Cardiac fibroblast (primary cell): ENCODE measurements at places on chromosomes 2 and 18.

GRCh38 chr2:168295051-168295450, 47.7 kb upstream of the STK39 start:
- DNase-seq, result no peak

GRCh38 chr2:241776336-241777169, at the start of gene GAL3ST2:
Gene GAL3ST2 (plus strand): TSS chr2:241776822. CDS start chr2:241776956, 134 bp downstream.
- no peak for DNase-seq

GRCh38 chr2:167017021-167017420, 128.7 kb downstream of the XIRP2 start:
- DNase-seq, result no peak

GRCh38 chr2:107374249-107374648, 452.4 kb upstream of the RGPD4 start:
- peak; percentile 39 for DNase-seq

- DNase-seq, result no peak
These were observed 300.4 kb upstream of the KCNH7 start for GRCh38 chr2:163138947-163139346.

DNA sequence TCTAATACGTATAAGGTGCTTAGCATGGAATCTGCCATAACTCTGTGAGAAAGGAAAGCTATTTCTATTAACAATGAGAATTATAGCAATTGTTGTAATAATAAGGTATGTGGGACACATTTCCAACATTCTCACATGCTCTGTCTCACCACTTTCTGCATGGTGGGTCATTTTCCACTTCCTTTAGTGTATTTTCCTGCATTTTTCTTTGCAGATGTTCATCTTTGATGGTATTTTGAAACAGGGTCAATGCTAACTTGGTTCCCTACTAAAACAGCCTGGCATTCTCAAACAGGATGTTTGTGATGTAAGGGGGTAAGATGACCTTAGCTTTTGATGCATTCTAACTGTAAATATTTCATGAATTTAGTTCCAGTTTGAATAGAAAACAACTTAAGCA, 54.7 kb downstream of the MYO1B start:
- DNase-seq, result peak; percentile 14

- DNase-seq, result no peak
These were observed 502.2 kb upstream of the NRXN1 start for GRCh38 chr2:51534166-51534565.

- no peak for DNase-seq
These were observed 9.7 kb downstream of the CTAGE1 start for GRCh38 chr18:22408059-22408458.

DNA sequence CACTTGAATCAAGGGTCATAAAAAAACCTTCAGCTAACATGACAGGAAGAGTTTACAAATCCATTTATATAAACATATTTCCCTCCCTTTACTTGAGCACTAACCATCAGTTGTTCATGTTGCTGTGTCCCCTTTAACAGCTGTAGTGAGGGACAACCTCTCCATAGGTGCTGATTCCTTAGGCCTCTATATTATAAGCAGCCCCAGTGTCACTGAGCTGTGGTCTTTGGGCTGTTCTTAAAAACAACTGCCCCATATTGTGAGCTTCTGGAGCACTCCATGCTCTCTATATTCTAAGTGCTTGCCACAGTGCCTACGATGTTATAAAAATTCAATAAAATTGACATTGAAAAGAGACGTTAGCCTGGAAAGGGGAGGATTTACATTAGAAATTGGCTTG, 175.3 kb downstream of the ZNF385B start:
- no peak for DNase-seq

GRCh38 chr2:127628767-127629614, 17.0 kb upstream of the GPR17 start:
- no peak for DNase-seq

GRCh38 chr2:237497838-237498186, 10.8 kb downstream of the MLPH start:
- DNase-seq, result peak; percentile 58

- DNase-seq, result peak; percentile 30
These were observed 27.4 kb downstream of the HPCAL1 start for GRCh38 chr2:10329880-10330699.

- DNase-seq, result peak; percentile 68
These were observed 61.4 kb downstream of the TGOLN2 start for GRCh38 chr2:85266146-85267041.

DNA sequence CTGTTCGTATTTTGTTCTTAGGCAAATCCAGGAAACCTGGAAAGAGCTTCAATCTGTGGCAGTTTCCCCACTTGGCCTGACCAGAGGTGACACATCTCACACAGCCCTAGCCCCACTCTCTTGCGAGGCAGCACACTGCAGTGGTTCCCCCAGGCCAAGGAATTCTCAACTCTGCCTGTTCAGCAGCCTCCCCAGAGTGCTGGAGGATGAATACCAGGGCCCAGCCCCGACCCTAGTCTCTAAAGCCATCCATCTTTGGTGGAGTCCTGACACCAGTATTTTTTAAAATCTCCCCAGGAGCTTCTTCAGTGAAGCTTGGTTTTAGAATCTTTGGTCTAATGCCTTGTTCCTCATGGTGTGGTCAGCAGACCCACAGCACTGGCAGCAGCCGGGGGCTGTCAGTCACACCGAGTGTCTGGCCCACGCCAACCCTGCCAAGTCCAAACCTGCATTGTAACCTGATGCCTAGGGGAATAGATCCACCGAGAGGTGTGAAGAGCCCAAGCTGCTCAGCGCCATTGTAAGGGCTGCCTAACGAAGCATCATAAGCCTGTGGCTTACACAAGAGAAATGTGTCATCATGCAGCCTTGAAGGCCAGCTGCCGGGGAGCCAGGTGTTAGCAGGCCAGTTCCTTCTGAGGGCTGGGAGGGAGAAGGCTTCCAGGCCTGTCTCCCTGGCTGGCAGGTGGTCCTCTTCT, 428.7 kb upstream of the ID2 start:
- no peak for DNase-seq

GRCh38 chr2:19419211-19419880, 60.9 kb upstream of the OSR1 start:
- DNase-seq, result no peak

DNA sequence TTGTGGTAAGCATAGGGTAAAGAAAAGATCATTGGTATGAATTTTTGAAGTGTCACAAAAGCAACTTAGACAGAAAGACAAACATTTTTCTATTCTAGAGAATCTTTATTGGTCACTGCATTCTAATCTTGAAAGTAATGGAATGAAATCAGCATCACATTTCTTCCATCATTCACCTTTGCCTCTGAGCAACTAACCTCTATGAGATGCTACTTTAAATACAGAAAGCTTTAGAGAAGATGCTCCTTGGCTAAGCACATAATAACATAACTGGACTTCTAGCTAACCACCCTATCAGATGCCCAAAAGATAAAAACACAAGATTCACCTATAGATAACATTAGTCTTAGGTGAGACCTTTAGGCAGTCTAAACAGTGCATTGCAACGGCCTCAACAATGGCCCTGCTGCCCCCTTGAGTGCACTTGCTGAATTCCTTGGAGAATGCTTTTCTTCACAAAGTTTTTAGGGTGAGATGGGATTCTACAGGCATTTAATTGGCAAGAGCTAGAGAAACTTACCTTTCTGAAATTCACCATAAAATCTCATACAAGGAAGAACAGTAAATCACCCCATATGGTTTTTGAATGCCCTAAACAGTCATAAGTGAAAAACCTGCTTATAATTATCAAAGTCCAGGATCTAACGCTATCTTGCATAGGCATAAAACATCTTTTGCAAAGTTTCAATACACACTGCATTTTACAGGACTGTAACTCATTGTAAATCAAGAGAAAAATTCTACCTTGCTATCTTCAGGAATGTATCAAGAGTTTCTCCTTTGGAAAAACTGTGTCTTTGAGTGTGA, 791.3 kb upstream of the CHAC2 start:
- DNase-seq, result peak; percentile 13

GRCh38 chr2:51293566-51294200, 261.8 kb upstream of the NRXN1 start:
- no peak for DNase-seq

DNA sequence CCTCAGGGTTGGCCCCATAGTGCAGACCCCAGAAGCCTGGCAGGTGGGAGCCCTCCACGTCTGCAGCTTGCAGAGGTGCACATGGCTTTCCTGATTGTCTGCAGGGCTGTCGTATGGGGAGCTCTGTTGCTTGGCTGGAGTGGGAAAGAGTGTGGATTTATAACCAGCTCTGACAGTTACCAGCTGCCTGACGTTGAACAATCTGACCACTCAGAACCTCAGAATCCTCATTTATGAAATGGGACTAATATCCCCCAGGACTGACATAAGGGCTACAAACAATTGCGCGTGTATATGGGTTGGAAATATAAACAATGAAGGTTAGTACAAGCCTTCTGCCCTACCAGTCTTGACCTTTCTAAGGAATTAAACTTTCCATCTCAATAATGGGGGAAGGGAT, 13.9 kb upstream of the PXDN start:
- no peak for DNase-seq

- peak; percentile 81 for DNase-seq
These were observed 10.4 kb downstream of the PELI1 start for GRCh38 chr2:64133828-64134227.

DNA sequence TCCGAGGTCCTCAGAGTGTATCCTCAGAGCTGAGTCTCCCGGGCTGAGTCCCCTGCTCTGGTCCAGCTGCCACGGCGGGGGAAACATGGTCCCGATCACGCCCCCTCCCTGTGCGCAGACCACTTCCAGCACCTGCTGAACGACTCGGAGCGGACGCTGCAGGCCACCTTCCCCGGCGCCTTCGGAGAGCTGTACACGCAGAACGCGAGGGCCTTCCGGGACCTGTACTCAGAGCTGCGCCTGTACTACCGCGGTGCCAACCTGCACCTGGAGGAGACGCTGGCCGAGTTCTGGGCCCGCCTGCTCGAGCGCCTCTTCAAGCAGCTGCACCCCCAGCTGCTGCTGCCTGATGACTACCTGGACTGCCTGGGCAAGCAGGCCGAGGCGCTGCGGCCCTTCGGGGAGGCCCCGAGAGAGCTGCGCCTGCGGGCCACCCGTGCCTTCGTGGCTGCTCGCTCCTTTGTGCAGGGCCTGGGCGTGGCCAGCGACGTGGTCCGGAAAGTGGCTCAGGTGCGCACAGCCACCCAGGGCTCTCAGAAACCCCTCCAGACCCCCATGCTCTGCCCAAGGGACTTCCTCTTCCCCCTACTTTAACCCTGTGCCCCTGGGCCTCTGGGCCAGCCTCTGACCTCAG, 26.7 kb downstream of the GPC1 start:
- DNase-seq, result no peak

- no peak for DNase-seq
These were observed 222.3 kb upstream of the MGAT5 start for GRCh38 chr2:134031539-134031938.

GRCh38 chr2:42856891-42857632, 64.7 kb upstream of the HAAO start:
- no peak for DNase-seq

DNA sequence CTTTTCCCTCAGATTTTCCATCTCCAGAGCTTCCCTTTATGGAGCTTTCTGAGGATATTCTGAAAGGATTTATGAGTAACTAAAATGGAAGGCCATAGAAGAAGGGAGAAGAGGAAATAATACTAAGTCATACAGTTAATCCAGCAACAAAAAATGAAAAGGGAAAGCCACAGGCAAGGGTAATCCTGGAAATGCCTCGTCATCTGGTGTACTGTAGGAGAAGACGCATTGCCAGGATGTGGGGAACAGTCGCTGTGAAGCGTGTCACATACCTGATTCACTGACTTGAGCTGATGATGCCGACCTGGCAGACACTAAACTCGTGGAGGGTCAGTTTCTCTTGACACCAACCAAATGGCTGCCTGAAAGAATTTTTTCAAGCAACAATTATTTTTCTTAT, 34.7 kb upstream of the ALPP start:
- DNase-seq, result no peak

GRCh38 chr2:63436488-63436887, 151.8 kb downstream of the WDPCP start:
- DNase-seq, result peak; percentile 2

GRCh38 chr2:25340181-25340921, 1.4 kb downstream of the DNMT3A start:
- no peak for DNase-seq

DNA sequence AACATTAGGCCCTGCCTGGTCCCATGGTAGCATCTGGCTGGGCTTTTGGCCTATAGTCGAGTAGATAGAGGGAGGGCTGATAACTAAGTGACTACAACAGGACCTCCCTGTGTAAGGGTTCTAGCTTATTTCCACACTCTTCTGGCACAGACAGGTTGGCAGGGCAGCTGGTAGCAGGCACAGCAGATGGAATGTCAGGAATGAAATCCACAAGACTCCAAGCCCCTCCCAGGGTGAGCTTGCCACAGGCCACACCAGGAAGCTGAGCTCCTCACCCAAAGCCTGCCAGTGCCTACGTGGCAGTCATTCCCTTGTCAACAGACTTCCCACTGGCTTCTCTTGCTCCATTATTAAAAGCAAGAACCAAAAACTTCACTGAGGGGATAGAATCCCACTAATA, 20.7 kb upstream of the C1QL2 start:
- DNase-seq, result peak; percentile 29

DNA sequence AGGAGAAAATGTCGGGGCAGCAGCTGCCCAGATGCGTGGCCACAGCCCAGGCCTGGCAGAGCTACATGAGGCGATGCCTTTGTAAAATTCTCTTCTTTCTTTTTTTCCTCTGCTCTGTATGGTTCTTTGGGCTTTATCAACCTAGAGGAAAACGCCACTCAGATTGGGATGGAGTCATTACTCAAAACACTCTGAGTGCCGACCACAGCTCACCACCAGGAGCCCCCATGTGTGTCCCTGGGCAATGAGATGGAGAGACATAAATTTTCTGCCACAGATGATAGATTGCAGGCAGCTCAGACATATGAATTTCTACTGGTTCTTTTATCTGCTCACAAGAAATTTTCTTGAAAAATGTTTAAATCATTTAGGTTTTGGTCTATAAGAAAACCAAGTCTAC, 56.0 kb downstream of the PARD6G start:
- DNase-seq, result no peak

DNA sequence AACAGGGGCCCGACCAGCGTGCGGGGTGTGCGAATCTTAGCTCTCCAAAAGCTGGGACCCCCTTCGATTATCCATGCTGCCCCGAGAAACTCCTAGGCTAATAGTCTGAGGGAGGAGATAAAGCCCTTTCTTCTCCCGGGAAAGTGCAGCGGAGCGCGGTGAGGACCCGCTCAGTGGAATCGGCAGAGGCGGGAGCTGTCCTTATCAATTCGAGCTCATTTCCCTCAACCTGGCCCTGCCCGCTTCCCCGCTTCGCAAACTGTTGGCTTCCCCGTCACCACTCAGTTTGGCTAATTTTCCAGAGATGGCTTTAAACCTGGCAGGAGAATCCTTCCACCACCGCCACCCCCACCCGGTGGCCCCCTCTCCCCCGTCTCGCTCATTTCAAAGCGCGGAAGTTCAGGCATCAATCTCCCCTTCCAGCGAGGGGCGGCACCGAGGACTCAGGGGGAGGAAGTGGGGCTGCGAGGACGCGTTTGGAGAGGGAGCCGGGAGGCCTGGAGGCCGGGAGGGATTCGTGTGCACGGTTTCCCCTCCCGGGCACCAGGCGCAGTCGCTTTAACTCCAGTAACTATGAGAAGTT, 1.6 kb downstream of the KLHL14 start:
- no peak for DNase-seq

- peak; percentile 58 for DNase-seq
These were observed 6.6 kb upstream of the CYP27C1 start for GRCh38 chr2:127226520-127227263.

GRCh38 chr2:95345081-95345562, 48.0 kb downstream of the KCNIP3 start:
- DNase-seq, result no peak

- DNase-seq, result no peak
These were observed 9.4 kb downstream of the NEU2 start for GRCh38 chr2:233041722-233042323.

GRCh38 chr2:10145519-10146357, 23.2 kb downstream of the RRM2 start:
- DNase-seq, result no peak
